ENCODE measurements at places on chromosomes 3 and 15. TPM values are rescaled to one million over a fixed set of nuclear protein-coding genes. Genes with fewer than 3 reads are reported as not detected.

Gene GOLGA8J
- total RNA-seq = 0.16 TPM

Gene PTH1R
- not detected for total RNA-seq

DNA sequence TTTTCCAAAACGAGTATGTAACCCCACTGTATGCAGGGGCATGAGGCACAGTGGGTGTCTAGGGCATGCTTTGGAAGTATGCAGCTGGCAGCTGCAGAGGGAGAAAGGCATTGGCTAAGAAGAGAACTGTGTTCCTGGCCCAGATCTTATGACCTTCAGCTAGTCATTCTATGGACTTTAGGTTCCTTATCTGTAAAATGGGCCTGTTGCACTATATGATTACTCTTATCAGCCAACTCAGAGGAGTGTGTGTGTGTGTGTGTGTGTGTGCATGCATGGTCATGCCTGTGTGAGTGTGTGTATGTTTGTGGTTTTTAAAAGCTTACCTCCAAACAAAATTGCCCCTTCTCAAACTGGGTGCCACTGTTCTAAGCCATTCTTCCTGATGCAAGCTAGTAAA lies 27.4 kb upstream of the CHST2 start:
- no peak for DNase-seq

Gene SETD5
- 115 TPM for total RNA-seq

Gene LEKR1
- 0.53 TPM for total RNA-seq

DNA sequence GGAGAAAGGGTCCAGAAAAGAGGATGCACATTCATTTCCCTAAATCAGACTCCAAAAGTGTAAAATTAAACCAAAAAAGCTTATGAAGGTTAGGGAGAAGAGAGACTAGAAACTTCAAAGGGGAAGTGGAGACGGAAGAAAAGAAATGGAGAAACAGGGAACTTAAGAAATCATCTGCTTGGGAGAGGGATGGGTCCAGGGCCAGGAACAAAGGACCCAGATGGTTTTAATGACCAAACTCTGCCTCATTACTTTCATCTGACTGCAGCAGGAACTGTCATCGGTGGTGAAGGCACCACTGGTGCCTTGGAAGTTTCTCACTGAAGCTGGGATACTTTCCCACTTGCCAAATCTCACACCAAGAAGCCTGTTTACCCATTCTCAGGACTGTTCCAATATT lies 70.5 kb upstream of the SLC4A7 start:
- DNase-seq = no peak

- no peak for DNase-seq
These were observed 15.7 kb downstream of the LIPC start for GRCh38 chr15:58447271-58448010.

GRCh38 chr3:163939926-163940325 lies 1138.4 kb downstream of the SI start:
- no peak for DNase-seq

- DNase-seq = peak; percentile 50
These were observed 533.0 kb upstream of the SEMA6D start for GRCh38 chr15:47184003-47184907.

Gene SETMAR
- 19.3 TPM for total RNA-seq
